ENCODE measurements at places on chromosomes 13 and 19. TPM values are rescaled to one million over a fixed set of nuclear protein-coding genes. Genes with fewer than 3 reads are reported as not detected.

EDDM13 gene
- total RNA-seq = not detected

- H3K27ac ChIP-seq = no peak overlapping the region
- no peak overlapping the region for H3K4me3 ChIP-seq
- no peaks in the 10 kb centered on the region for H3K36me3 ChIP-seq
- H3K4me1 ChIP-seq = no peaks in the 10 kb centered on the region
- DNase-seq = no peak
Observed at GRCh38 chr13:26991508-26992181, 180.0 kb downstream of the USP12 start.

LAIR1 gene
- 12.3 TPM for total RNA-seq

DNA sequence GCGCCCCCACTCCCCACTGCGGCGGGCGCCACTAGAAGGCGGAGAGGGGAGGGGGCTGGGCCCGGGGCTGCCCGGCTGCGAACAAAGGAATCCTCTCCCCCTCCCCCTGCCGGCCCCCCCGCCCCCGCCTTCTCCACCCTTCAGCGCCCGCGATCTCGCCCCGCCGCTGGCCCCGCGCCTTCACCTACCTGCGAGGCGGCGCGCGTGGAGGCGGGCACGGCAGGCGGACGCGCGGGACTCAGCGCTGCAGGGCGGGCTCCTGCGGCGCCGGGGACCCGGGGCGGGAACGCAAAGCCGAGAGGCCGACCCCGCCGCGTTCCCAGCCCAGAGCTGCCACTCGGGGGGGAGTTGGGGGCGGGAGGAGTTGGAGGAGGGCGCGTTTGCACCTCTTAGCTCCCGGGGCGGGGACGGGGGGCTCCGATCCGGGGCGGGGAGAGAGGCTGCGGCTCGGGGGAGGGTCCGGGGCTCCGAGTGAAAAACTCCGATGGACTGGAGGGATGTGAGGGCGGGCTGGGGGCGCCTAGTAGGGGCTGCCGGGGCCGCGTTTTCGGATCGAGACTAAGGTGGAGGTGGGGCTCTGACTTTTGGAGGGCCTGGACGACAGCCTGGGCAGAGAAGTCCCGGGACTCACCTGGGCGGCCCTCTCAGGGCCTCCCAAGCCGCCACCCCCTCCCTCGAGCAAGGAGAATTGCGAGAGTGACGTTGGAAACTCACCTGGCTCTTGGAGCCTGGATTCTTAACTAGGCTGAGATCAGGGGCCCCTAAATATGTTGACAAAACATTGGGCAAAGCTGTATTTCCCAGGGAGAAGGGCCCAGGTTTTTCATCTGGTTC lies at the start of gene FBN3:
FBN3 (minus strand) TSS at position 332 of the 834 bp plus-strand sequence. CDS start 2,112 bp downstream, outside the sequence.
- H3K27me3 ChIP-seq = peaks cover 30% of the 10 kb centered on the region
- peaks cover 6% of the 10 kb centered on the region for H3K4me1 ChIP-seq
- peak; percentile 16 for DNase-seq
- H3K36me3 ChIP-seq = no peaks in the 10 kb centered on the region

DNA sequence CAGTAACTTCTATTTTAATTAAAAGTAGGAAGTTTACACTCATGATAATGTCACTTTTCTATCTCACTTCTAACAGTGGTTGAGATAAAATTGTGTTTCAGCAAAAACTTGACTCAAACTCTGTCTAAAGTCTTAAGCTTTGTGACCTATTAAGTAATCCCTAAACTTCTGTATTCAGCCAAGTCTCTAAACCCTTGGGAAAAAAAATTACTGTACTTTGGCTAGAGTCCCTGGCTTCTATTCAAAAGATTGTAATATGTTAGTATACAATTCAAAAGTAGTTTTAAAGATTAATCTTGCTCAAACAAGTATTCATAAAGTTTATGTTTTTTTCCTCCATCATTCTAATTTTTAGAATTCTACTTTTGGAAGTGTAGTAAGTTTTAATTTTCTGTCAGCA lies 1248.8 kb downstream of the UQCRFS1 start:
- no peaks in the 10 kb centered on the region for H3K27me3 ChIP-seq
- DNase-seq = no peak
- no peaks in the 10 kb centered on the region for H3K4me1 ChIP-seq
- H3K36me3 ChIP-seq = no peaks in the 10 kb centered on the region
- no peak overlapping the region for H3K4me3 ChIP-seq

DNA sequence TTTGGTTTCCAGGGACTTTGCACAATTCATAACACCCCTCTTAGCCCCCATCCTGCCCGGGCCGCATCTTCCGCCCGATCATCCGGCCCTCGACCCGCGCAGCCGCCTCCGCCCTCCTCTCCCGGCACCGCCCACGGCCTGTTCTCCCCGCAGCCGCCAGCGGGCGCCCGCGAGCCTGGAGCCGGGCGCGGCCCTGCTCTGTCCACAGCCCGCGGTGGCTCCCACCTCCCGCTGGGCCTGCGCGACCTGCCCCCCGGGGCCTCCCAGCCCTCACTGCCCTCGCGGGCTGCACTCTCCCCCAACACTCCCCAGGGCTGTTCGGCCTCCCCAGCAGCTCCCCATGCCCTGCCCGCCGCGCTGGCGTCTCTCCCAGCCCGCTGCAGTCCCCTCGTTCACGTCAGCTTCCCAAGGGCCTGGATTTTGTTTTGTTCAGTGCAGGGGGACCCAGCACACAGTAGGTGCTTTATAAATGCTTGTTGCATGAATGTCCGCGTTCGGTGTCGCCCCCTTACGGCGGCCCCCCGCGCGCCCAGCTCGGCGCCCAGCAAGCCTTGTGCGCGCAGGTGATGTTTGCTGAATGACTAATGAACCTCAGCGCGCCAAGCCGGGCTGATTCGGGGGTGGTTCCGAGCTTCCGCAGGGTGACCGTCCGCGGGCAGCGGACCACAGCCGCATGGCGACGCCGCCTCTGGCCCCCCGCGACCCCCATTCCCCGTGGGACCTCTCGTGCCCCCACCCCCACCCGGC lies 4.6 kb upstream of the APC2 start:
- H3K27me3 ChIP-seq = peaks cover 33% of the 10 kb centered on the region
- peaks cover 50% of the 10 kb centered on the region for H3K4me1 ChIP-seq
- peak overlapping the region; percentile 52 for H3K4me3 ChIP-seq
- no peak overlapping the region for H3K27ac ChIP-seq
- H3K36me3 ChIP-seq = peaks cover 22% of the 10 kb centered on the region
- DNase-seq = peak; percentile 68

GRCh38 chr13:44739539-44739938 lies 163.4 kb upstream of the TSC22D1 start:
- no peak for DNase-seq
- H3K4me3 ChIP-seq = no peak overlapping the region
- H3K4me1 ChIP-seq = no peaks in the 10 kb centered on the region
- no peaks in the 10 kb centered on the region for H3K36me3 ChIP-seq

GRCh38 chr13:44104197-44104490 lies 224.4 kb downstream of the LACC1 start:
- H3K27ac ChIP-seq = no peak overlapping the region
- no peaks in the 10 kb centered on the region for H3K27me3 ChIP-seq
- DNase-seq = no peak
- no peak overlapping the region for H3K4me3 ChIP-seq

- no peak overlapping the region for H3K4me3 ChIP-seq
- H3K4me1 ChIP-seq = peaks cover 37% of the 10 kb centered on the region
- peak overlapping the region; percentile 46 for H3K27ac ChIP-seq
- no peaks in the 10 kb centered on the region for H3K27me3 ChIP-seq
Observed at GRCh38 chr13:40974460-40975407, 44.4 kb downstream of the ELF1 start.

GRCh38 chr19:10749435-10750384 lies 31.8 kb downstream of the DNM2 start:
- no peak for DNase-seq
- H3K27me3 ChIP-seq = no peaks in the 10 kb centered on the region
- peaks cover 84% of the 10 kb centered on the region for H3K4me1 ChIP-seq

ZSWIM9 gene
- 3.1 TPM for total RNA-seq

SPATA13 gene
- 87.7 TPM for total RNA-seq

DNA sequence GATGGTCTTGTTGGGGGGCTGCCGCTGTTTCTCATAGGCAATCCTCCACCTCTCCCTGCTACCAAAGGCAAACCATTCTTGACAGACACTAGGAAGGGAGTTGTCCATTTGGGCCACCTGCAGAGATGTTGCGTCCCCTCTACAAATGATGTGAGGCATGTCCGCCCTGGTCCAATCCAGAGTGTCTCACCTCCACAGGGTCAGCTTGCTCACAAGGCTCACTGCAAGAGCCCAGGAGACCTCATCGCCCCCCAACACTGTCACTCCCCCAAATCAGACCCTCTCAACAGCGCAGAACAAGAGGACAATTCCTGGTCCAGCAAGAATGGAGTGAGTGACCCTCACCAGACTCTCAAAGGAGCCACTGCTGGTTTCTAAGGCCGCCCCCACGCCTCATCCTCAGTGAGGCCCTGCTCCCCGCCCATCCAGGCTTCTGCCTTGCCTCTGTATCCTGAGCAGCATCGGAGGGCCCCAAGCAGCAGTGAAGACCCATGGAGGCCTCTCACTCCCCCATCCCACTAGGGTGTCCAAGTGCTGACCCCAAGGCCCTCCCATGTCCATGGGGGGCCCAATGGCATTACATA lies 6.5 kb downstream of the HNRNPL start:
- peaks cover 80% of the 10 kb centered on the region for H3K4me1 ChIP-seq
- no peak overlapping the region for H3K4me3 ChIP-seq
- no peaks in the 10 kb centered on the region for H3K27me3 ChIP-seq
- H3K27ac ChIP-seq = peak overlapping the region; percentile 47

- no peak overlapping the region for H3K27ac ChIP-seq
- peaks cover 23% of the 10 kb centered on the region for H3K4me1 ChIP-seq
- no peaks in the 10 kb centered on the region for H3K36me3 ChIP-seq
- no peak for DNase-seq
- peaks cover 4% of the 10 kb centered on the region for H3K27me3 ChIP-seq
Observed at GRCh38 chr19:50512999-50513745, 541 bp downstream of the ASPDH start.

DNA sequence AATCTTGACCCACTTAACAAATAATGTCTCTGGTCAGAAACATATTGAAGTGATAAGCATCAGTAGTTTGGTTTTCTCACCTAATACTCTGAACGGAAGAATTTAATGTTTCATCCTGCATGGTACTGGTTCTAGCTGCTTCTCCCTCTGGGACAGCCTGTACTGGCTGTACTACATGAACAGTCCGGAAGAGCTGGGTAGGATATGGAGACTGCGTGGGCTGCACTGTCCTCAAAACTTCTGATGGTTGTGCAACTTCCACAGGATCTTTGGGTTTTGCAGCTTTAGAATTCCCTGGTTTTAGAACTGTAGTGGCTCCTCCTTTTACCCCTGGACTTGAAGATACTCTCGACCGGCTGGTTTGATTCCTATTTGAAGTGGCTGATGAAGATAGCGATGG lies 78.3 kb downstream of the ELF1 start:
- H3K27ac ChIP-seq = no peak overlapping the region
- H3K4me3 ChIP-seq = no peak overlapping the region
- peaks cover 89% of the 10 kb centered on the region for H3K36me3 ChIP-seq
- no peaks in the 10 kb centered on the region for H3K4me1 ChIP-seq
- no peaks in the 10 kb centered on the region for H3K27me3 ChIP-seq

- no peaks in the 10 kb centered on the region for H3K4me1 ChIP-seq
- no peak overlapping the region for H3K27ac ChIP-seq
- no peak overlapping the region for H3K4me3 ChIP-seq
- no peak for DNase-seq
Observed at GRCh38 chr13:80305737-80306136, 35.2 kb downstream of the SPRY2 start.

SIGLEC8 gene
- not detected for total RNA-seq

GRCh38 chr13:50375792-50376191 lies 360.5 kb downstream of the KCNRG start:
- DNase-seq = no peak
- H3K27ac ChIP-seq = no peak overlapping the region
- H3K4me1 ChIP-seq = no peaks in the 10 kb centered on the region
- H3K4me3 ChIP-seq = no peak overlapping the region
- H3K36me3 ChIP-seq = no peaks in the 10 kb centered on the region
- no peaks in the 10 kb centered on the region for H3K27me3 ChIP-seq

LRG1 gene
- total RNA-seq = not detected

GRCh38 chr13:20349564-20350381 lies 117.7 kb upstream of the GJB6 start:
- no peaks in the 10 kb centered on the region for H3K36me3 ChIP-seq
- H3K4me1 ChIP-seq = no peaks in the 10 kb centered on the region
- H3K27ac ChIP-seq = no peak overlapping the region
- no peak overlapping the region for H3K4me3 ChIP-seq
- no peaks in the 10 kb centered on the region for H3K27me3 ChIP-seq

RUBCNL gene
- total RNA-seq = 0.36 TPM

- no peaks in the 10 kb centered on the region for H3K36me3 ChIP-seq
- no peak for DNase-seq
- no peak overlapping the region for H3K4me3 ChIP-seq
- H3K27ac ChIP-seq = no peak overlapping the region
- peaks cover 21% of the 10 kb centered on the region for H3K4me1 ChIP-seq
Observed at GRCh38 chr19:34990578-34991192, 9.4 kb upstream of the GRAMD1A start.

DNA sequence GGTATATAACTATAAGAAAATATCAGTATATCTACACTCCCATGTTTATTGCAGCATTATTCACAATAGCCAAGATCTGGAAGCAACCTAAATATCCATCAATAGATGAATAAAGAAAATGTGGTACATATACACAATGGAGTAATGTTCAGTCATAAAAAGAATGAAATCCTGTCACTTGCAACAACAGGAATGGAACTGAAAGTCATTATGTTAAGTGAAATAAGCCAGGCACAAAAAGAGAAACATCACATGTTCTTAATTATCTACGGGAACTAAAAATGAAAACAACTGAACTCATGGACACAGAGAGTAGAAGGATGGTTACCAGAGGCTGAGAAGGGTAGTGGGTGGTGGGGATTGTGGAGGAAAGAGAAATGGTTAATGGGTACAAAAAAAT lies 665.2 kb downstream of the TBC1D4 start:
- H3K4me3 ChIP-seq = no peak overlapping the region
- no peaks in the 10 kb centered on the region for H3K36me3 ChIP-seq
- no peak overlapping the region for H3K27ac ChIP-seq
- no peaks in the 10 kb centered on the region for H3K4me1 ChIP-seq
- H3K27me3 ChIP-seq = no peaks in the 10 kb centered on the region

GRCh38 chr13:29106651-29107050 lies 286.5 kb downstream of the MTUS2 start:
- H3K4me1 ChIP-seq = no peaks in the 10 kb centered on the region
- H3K27ac ChIP-seq = no peak overlapping the region
- no peaks in the 10 kb centered on the region for H3K36me3 ChIP-seq
- H3K4me3 ChIP-seq = no peak overlapping the region
- H3K27me3 ChIP-seq = no peaks in the 10 kb centered on the region

ZNF506 gene
- total RNA-seq = 50.7 TPM

DNA sequence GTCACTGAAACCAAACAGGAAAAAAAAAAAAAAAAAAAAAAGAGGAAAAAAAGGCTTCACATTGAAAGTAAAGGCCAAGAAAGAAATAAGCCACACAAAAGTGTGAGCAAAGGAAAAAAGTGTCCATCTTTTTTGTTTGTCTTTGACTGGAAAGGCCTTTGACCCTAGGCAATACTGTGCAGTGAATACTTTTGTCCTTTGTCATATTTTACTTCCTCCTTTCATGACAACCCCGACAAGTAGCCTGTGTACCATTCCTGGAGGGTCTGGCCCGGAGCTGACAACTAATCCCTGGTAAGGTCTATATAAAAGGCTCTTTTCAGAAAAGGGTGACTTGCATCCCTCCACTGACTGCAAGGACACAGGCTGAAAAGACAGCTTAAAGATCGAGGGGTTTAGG lies 12.9 kb upstream of the MICU2 start:
- H3K4me3 ChIP-seq = no peak overlapping the region
- no peak for DNase-seq
- H3K36me3 ChIP-seq = no peaks in the 10 kb centered on the region
- H3K27ac ChIP-seq = no peak overlapping the region
- no peaks in the 10 kb centered on the region for H3K4me1 ChIP-seq
- peaks cover 13% of the 10 kb centered on the region for H3K27me3 ChIP-seq

CLEC11A gene
- total RNA-seq = 3.3 TPM
